ENCODE measurements at places on chromosomes 6 and 20.

DNA sequence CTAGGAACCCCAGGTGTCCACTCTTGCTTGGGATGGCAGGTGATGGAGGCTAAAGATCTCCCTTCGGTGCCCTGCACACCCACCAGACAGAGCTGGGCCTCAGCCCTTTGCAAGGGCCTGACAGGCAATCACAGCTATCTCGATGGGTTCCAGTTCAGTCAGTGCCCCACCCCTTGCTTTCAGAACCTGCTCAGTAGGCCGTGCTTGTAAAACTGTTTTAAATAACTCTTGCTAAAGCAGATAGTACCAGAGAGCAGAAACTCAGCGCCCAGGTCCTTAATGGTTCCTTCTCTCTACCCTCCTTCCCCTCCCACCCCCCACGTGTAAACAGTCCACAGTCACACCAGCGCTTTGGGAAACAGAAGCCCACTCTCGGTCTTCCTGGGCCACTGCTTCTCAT, 39.2 kb downstream of the C6orf132 start:
- no peak for DNase-seq

GRCh38 chr6:96925290-96925687, 761 bp downstream of the KLHL32 start:
- DNase-seq, result no peak

DNA sequence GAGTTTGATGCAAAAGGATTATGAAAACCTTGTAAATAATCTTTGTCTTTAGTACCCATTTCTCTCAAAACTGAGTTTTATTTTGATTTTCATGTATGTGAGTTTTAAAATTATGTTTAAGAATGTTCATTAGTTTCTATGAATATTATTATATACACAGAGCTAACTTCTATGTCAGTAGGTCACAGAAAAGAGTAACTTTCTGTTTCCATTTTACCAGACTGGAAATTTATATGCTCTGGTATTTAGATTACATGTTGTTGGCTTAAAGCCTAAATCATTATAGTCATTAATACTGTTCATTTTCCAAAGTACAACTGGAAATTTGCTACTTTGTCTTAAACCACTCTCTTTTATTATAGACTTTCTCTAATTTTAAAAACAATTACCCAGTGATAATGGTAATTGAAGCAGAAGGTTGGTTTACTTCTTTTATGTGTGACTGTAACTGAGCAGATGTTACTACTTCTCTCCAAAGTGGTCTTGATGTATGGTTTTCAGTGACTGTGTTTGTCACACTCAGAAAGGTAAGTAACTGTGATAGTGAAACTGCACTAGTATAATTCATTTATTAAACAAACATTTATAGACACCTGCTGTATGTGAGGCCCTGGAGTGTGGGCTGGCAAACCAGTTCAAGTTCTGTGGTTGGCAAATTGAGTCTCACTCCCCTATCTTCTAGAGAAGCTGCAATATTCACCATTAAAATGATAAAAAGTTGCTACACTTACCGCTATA, 13.2 kb downstream of the CRYBG1 start:
- DNase-seq, result no peak

GRCh38 chr6:168232989-168233874, 86.3 kb downstream of the DACT2 start:
- no peak for DNase-seq

DNA sequence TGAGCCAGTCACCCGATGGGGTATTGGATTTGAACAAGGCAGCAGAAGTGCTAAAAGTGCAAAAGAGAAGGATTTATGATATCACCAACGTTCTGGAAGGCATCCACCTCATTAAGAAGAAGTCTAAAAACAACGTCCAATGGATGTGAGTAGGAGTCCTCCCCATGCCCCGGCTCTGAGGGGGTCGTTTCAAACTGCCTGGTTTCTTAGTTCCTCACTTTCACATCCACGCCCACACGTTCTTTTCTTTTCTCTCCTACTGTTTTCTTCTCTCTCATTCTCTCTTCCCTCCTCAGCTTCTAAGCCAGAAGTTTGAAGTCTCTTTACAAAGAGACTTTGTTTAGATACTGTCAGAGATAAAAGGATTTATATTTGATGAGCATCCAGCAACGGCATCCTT, 53.0 kb upstream of the CDKAL1 start:
- no peak for DNase-seq

- DNase-seq, result no peak
Measured at GRCh38 chr6:108524528-108525248, 36.0 kb upstream of the FOXO3 start.

Data from NCI-H526 treated with DMSO at 0.1 percent for 48 hours (cell line).